DMS53 (cell line): ENCODE measurements at places on chromosomes 5 and 9.

- DNase-seq, result peak; percentile 84
These were observed 1.0 kb upstream of the MXD3 start for GRCh38 chr5:177312649-177313181.

DNA sequence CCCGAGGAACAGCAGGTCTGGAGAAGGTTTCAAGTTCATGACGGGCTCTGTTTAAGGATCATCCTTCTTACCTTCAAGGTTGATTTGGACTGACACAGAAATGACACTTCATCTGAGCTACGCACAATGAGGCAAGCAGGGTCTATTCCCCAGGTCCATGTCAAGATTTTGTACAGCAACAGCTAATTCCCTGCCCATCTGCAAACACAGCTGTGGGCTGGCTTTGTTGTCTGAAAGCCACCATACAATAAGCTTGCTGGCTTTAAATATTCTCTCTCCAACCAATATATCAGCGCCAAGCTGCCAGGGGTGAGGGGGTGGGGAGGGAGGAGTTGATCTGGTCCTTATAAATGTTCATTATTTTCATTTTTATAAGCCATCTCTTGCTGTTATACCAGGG is 92.0 kb downstream of the OTULIN start:
- DNase-seq, result no peak

DNA sequence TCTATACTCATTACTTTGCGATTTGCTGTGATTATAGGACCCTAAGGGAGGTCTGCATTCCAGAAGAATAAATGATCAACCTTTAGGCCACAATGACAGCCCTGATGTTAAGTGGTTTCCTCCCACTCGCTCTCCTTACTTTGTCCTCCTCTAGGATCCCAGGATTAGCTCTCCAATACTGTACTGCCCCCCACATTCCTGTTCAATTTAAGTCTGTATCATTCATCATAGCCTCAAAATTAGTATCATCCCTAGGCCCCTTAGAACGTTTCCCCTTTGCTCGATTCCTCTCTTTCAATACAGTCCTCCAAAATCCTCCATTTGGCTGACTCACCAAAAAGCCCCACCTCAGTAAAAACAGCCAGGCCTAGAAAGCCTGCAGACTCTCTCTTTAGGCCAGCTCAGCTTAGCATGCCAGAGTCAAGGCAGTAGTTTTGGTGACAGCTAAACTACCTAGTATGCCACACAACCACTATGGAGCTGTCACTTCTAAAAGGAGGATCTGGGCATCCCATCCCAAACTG is 24.4 kb downstream of the RNF145 start:
- DNase-seq, result no peak

- DNase-seq, result peak; percentile 27
These were observed 32.9 kb downstream of the ISL1 start for GRCh38 chr5:51416149-51416548.

DNA sequence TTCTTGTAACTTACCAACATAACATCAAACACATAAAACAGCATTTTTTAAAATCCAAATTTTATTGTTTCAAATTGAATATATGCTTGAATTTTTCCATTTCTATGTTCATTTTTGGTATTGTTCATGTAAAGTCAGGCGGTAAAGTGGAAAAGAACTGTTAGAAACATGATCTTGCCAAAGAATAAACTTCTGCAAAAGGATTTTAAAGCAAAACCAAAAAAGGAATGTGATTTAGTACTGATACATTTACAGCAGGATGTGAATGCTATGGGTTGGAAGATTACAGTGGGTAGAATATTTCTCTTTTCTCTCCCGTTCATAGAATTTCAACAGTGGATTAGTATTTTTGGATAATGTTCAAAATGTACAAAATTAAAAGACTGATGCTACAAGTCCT is 277.2 kb upstream of the MPDZ start:
- no peak for DNase-seq

DNA sequence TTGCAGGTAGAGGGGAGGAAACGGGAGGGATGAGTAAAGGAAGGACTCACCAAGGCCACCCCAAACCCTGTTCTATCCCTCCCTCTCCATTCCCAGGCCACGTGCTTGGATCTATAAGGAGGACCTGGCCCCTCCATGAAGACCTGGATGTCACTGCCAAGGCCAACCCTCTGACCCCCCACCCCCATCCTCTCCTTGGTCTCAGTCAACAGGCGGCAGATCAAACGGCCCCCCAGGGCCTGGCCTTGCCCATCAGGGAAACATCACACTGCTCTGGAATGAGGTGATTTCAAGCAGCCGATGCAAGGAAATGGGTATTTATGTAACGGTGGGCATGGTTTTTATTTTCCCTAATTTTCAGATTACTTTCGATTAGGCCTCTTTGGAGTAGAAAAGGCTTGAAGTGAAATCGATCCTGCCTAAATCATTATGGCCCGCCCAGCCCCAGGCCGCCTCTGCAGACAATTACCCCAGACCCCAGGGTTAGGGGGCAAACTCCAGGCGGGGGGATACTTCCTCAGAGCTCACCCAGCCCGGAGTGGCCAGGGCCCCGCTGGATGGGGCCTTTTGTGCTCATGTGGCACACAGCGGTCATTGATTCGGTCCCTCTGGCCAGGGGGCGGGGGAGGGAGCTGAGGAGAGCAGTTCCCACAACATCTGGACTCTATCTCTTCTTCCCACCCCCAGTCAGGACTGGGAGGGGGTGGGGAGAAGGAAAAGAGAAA is 125.3 kb downstream of the PHF2 start:
- DNase-seq, result no peak

- peak; percentile 42 for DNase-seq
These were observed 147.5 kb downstream of the PAM start for GRCh38 chr5:102902647-102903046.

DNA sequence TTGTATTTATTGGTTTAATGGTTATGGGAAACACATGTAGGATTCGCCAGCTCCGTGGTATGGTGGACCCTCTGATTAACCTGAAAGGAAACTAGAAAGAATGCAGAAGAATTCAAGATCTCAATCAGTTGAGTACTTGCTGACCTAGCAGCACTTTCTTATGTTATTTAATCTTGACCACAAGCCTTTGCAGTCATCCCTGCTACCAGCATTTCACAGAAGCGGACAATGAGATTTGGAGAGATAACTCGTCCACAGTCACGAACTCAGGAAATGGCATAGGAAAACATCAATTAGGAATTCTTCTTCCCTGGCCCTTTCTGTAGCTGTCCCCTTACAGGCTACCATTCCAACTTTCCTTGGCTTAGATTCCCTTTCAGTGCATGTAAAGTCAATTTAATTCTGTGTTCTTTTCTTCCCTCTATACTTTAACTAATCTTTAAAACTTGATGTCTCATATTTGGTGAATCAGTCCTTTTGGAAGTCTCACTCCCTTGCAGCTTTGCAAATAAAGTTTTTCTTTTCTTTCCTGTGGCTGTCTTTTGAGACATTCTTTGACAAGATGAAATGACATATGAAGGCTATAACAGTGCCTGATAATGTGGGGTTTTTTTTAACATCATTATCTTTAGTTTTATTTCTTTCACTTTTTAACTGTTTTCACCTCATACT is 1.3 kb upstream of the SLC44A1 start:
- no peak for DNase-seq

GRCh38 chr9:92151691-92152393 is 36.6 kb upstream of the SPTLC1 start:
- peak; percentile 53 for DNase-seq

DNA sequence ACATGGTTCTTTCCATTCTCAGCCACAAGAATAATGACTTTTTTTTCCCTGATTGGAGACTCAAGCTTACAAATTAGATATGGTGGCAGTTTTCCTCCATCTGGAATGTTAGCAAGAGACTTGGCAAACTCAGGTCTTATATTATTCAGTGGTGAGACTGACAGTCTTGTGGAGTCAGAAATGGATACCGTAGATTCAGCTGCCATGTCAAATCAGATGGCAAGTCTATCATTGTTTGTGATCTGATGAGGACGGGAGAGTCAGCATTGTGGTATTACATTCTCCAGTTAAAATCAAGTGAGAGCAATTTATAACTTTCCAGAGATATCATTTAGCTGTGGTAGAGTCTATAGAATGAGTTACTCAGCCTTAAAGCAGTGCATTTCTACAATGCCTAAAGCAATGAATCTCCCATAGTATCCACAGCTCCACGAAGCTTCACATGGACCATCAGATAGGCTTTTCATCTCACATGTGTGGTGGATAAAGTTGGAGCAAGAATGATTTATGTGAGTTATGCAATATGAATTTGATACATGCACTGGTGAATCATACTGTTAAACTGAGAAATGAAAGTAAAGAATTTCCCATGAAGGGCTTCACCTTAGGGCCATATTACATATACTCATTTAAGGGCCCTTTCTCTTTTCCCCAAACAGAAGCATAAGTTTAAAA is 430.6 kb downstream of the ZNF608 start:
- no peak for DNase-seq

DNA sequence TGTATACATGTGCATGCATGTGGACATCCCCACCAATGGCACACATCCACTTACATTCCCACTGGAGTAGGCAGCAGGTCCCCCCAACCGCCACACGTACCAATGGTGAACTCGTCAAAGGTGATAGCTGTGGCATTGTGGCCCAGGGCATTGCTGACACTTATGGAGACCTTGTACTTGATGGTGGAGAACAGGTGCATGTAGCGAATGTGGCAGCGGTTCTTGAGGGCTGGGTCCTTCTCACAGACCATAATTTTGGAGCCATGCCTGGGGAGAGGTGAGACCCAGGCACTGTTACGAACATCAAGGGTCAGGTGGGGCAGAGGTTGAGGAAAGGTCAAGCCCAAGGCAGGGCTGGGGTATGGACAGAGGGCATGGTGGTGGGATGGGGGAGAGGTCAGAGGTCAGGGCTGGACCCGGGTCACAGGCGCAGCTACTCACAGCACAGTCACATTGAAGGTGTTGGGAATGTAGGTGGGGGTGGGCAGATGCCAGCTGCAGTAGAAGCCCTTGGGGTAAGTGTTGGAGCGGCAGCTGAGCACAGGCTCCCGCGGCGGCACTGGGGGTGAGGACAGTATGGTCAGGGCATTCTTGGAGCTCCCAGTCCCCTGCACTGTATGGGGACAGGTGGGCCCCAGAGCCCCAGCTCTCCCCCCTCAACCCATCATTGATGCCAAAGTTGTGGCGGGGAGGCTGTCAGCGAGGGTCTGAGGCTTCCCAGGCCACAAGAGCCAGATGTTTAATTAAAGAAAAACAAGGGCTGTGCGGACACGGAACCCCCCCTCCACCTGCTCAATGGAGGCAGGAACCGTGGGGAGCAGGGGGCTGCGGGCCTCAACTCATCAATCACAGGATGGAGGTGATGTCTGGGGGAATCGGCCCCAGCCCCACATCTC is 31.9 kb downstream of the CNTFR start:
- no peak for DNase-seq

GRCh38 chr5:156920042-156920860 is 42.8 kb downstream of the TIMD4 start:
- DNase-seq, result no peak

GRCh38 chr5:98258939-98259338 is 514.5 kb upstream of the RGMB start:
- DNase-seq, result peak; percentile 85

DNA sequence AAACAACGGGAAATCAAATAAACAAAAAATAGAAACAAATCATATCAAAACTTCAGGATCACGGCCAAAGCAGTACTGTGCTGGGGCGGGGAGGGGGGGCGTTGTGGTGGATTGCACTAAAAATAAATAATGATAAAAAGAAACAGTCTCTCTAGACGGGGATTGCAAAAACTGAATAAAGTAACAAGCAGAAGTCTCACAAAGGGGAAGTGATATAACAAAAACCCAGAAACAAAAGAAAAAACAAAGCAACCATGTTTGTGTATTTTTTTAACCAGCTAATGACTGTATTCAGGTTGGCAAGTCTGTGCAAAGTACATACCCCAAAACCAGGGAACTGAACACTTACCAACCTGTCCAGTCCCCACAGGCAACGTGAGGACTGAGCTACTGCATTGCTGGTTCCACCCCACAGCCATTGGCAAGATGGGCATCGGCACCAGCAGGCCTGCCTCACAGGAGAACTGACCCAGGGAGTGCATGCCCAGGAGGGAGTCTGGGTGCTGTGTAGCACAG is 24.1 kb downstream of the BICD2 start:
- no peak for DNase-seq

DNA sequence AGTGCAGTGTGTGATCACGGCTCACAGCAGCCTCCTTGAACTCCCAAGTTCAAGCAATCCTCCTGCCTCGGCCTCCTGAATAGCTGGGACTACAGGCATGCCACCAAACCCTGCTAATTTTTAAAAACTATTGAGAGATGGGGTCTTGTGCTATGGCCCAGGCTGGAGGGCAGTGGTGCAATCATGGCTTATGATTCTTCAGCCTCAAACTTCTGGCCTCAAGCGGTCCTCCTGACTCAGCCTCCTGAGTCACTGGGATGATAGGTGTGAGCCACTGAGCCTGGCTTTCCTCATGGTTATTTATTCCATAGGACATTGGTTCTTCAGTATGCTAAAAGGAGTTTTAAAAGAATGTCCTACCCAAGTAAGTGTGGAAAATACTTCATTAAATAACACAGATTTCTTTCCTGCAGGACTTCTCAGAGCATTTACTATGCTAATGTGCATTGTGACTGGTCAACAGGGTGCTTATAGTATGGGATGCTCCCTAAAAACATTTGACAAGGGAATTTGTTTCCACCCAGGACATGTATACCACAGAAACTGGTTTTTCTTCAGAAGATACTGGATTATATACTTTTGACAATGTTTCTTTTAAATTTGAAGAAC is 11.2 kb upstream of the NCS1 start:
- DNase-seq, result no peak

DNA sequence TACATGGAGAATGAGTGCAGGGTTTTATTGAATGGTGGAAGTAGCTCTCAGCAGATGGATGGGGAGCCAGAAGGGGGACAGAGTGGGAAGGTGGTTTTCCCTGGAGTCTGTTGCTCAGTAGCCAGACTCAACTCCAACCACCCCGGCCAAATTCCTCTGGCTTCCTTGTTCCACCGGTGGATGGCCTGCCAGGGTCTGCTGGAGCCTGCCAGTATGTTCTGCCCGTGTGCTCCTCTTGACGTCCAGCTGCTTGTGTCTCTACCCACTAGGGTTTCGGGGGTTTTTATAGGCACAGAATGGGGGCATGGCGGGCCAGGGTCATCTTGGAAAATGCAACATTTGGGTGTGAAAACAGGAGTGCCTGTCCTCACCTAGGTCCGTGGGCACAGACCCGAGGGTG is 51.4 kb upstream of the KLF9 start:
- DNase-seq, result no peak

GRCh38 chr9:122552812-122553211 is at the start of gene OR1N2:
Gene OR1N2 (plus strand): TSS chr9:122553112. CDS start chr9:122553212, 100 bp downstream.
- no peak for DNase-seq

DNA sequence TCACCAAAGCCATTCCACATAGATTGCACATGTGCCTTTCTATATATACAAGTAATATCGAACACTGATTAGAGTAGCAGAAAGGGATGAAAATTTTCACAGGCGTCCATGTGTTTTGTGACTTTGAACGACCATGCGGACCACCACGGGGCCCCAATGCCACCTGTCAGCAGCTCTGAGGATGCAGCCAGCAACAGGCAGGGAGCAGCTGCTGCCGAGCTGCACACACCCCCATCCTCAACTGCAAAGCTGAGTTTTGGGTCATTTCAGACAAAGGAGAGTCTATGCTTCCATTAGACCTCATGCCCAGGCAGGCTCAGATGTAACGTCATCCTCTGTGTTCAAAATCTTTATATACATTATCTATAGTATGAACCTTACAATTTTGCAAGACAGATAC is 503.8 kb downstream of the IRX1 start:
- DNase-seq, result no peak

- DNase-seq, result no peak
These were observed 224.8 kb downstream of the FAM114A2 start for GRCh38 chr5:153813901-153814300.
